ENCODE measurements at places on chromosomes 3 and 15.

DNA sequence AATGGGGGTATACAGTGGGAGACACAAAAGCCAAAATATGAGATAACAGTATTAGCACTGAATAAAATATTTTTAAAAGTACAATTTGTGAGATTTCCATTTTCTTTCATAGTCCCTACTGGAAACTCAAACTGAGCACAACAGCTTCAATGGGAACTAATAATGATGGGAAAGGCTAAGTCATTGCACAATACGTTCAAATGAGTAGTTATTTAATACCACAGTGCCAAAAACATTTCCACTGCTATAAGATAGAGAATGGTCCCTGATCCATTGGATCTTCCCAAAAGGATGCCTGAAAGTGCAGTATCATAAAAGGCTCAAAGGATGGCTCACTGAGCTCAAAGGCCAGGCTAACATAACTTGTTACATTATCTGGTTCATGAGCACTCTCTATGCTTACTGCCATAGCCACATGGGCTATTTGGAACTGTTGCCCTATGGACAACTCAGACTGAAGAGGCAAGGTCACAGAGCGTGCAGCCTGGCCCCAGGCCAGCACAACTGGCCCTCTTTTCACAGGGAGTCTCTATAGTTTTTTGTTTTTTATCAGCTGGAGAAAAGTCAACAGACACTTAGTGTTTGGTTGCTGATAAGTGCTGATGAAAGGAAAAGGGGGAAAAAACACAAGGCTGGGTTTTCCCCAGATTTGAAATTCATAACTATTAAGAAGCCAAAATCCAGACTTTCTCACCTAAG is 54.1 kb upstream of the PPIB start:
- no peak for DNase-seq

DNA sequence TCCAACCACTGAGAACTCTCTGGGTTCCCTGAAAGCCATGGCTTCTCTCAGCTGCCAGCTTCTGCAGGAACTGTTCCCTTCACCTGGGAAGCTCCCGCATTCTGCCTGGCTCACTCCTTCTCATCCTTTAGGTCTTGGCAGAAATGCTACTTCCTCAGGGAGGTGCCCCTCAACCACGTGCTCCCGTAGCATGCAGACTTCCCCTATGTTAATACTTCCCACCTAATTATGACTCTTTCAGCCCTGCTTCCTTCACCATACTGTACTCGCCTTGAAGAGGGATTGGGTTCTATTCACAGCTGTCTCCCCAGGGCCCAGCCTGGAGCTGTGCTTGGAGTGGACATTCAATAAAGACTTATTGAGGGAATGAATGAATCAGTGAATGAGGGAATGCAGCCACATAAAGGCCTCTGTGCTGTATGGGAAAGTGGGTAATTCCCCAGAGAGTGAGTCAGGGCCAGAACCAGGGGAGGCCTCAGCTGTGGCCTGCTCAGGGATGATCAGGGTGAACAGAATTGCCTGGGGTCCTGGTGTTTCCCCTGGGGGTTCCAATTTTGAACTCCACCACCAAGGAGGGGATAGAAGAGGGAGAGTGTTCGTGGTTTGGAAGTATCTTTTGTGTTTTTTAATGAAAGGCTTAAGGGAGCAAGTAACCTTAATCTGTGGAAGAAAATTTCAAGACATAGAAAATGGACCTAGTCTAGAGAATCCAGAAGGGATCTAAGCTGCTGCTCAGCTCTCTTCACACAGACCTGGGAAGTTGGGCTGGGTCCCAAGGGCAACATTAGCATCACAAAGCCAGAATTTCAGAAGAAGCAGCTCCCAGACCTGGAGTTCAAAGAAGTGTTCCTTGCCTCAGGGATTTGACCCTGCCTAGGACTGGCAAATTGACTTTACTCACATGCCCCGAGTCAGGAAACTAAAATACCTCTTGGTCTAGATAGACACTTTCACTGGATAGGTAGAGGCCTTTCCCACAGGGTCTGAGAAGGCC is 14.6 kb upstream of the FAM107A start:
- no peak for DNase-seq

- no peak for DNase-seq
These were observed 89.6 kb upstream of the MYZAP start for GRCh38 chr15:57502116-57502515.

GRCh38 chr3:101884776-101885175 is 35.5 kb downstream of the NFKBIZ start:
- no peak for DNase-seq

- no peak for DNase-seq
These were observed 174.2 kb downstream of the GABRB3 start for GRCh38 chr15:26598704-26599103.

DNA sequence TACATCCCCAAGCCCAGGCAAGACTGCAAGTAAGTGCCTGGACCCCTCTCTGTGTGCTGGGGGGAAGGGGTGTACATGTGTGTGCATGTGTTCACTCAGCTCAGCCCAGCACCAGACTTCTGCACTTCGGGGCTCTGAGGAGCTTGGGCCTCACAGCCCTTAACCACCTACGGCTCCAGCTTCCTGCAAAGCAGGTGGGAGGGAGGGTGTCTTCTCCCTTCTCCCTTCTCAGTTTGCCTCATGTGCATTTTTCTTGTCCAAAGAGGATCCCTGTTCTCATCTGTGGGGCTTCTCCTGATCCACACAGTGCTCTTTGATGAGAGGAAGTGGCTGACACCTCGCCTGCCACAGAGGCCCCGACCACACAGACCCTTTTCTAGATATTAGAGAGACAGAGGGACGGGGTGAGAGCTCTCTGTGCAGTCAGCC is 69.3 kb downstream of the MESD start:
- no peak for DNase-seq

DNA sequence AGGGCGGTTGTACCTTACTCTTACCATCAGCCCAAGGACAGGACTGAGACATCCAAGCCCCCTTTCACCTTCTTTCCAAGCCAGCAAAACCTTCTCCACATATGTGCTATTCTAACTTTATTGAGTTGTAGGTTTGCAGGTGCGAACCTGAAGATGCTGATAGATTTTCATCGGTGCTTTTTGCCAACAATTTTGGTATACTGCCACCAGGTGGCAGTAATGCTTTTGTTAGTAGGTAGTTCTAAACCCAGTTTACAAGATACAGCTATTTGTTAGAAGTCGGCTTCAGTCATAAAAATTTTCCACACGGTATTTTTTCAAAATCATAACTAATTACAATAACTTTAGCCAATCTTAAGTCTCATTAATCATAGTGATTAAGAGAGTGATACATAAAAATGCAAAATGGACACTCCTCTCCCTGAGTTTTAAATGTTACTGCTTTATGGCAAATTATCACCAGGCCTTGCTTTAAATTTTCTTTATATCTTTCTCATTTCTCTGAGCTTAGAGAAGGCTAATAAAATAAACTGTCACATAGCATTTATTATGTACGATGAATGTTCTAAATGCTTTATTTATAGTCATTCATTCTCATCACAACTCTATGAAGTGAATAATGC is 636 bp downstream of the TBC1D21 start:
- no peak for DNase-seq

- no peak for DNase-seq
These were observed 3.7 kb downstream of the FOXL2NB start for GRCh38 chr3:138950701-138951100.

GRCh38 chr3:143821862-143822261 is 26.4 kb downstream of the SLC9A9 start:
- DNase-seq = no peak

GRCh38 chr3:120854908-120855526 is 53.0 kb upstream of the STXBP5L start:
- no peak for DNase-seq

- no peak for DNase-seq
These were observed 143.5 kb downstream of the PDE8A start for GRCh38 chr15:85125056-85125661.

- DNase-seq = no peak
These were observed 42.1 kb upstream of the NSMCE3 start for GRCh38 chr15:29311696-29312095.

- no peak for DNase-seq
These were observed 519.7 kb downstream of the FGF12 start for GRCh38 chr3:192207651-192208050.

DNA sequence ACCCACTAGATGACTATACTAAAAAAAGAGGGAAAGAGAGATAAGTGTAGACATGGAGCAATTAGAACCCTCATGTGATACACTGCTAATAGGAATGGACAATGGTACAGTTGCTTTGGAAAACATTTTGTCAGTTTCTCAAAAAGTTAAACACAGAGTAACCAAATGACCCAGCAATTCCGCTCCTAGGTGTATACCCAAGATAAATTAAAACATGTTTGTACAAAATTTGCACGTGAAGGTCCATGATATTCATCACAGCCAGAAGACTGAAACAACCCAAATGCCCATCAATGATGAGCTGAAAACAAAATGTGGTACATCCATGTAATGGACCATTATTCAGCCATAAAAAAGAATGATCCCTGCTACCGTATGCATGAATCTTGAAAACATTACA is 11.8 kb downstream of the MESP2 start:
- DNase-seq = no peak

Measured in ecto neural progenitor cell (in vitro differentiated cells).